SJSA1 (cell line): ENCODE measurements at places on chromosomes 11 and 22. TPM values are rescaled to one million over a fixed set of nuclear protein-coding genes. Genes with fewer than 3 reads are reported as not detected.

DNA sequence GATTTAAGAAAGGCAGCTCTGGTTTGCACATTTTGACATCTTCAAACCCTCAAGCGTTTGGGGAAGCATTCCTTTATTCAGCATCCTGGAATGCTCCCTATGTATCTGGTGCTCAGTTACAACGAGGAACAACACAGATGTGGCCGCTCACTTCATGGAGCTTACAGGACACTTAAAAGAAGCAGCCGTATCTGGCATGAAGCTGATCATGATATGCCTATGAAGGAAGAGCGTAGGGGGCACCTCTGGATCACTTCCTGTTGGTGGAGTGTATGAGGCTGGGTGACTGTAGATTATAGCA, 72.3 kb upstream of the TP53I11 start:
- no peak overlapping the region for H3K27ac ChIP-seq
- no peaks in the 10 kb centered on the region; the same call in 1 of the 2 replicates for H3K27me3 ChIP-seq
- H3K36me3 ChIP-seq = no peaks in the 10 kb centered on the region
- no peak overlapping the region for H3K4me3 ChIP-seq
- no peak for DNase-seq
- no peaks in the 10 kb centered on the region for H3K4me1 ChIP-seq

- H3K27me3 ChIP-seq = no peaks in the 10 kb centered on the region
- H3K36me3 ChIP-seq = peaks cover 31% of the 10 kb centered on the region
- DNase-seq = peak; percentile 78
- H3K4me1 ChIP-seq = peaks cover 54% of the 10 kb centered on the region
- peak overlapping the region; percentile 97 for H3K4me3 ChIP-seq
- peak overlapping the region; percentile 93 for H3K27ac ChIP-seq
These were observed 414 bp downstream of the JOSD1 start for GRCh38 chr22:38700270-38700788.

GRCh38 chr11:34755671-34756070, 134.8 kb downstream of the EHF start:
- no peak for DNase-seq
- H3K36me3 ChIP-seq = no peaks in the 10 kb centered on the region
- H3K4me3 ChIP-seq = no peak overlapping the region
- no peaks in the 10 kb centered on the region for H3K27me3 ChIP-seq
- no peak overlapping the region for H3K27ac ChIP-seq

DNA sequence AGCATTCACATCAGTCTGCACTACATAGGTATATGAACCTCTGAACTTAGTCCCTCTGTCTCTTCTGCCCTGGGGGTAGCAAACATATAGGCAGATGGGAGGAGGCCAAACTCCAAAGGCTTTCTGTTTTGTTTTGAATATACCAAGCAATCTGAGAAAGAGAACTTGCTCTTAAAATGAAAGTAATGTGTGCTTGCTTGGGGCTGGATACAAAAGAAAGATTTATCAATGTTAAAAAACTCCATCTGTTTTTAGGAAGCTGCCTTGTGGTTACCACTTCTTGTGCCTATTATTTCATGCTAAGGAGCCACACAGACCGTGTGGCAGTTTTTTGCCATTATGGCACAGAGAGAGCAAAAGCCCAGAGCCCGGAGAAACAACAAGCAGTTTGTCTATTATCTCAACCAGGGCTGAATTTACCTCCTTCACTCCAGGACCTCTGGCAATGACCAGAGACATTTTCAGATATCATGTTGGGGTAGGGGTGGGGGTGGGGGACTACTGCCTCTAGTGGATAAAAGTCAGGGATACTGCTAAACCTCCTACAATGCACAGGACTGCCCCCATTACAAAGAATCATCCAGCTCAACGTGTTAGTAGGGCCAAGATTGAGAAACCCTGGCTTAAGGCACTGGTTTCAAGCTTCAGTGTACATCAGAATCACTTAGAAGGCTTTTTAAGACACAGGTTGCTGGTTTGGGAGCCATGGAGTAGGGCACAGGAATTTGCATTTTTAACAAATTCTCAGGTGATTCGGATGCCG, 124.2 kb downstream of the APIP start:
- H3K4me1 ChIP-seq = no peaks in the 10 kb centered on the region
- DNase-seq = no peak
- no peak overlapping the region for H3K27ac ChIP-seq
- peaks cover 4% of the 10 kb centered on the region for H3K27me3 ChIP-seq

Gene ETS1
- total RNA-seq = 29.6 and 53.8 TPM in 2 replicates

Gene VPS11
- total RNA-seq = 5.6 and 11.2 TPM in 2 replicates
